ENCODE measurements at places on chromosomes 11 and 22.

GRCh38 chr11:65224930-65225278, 36.9 kb upstream of the POLA2 start:
- peak; percentile 76 for DNase-seq

DNA sequence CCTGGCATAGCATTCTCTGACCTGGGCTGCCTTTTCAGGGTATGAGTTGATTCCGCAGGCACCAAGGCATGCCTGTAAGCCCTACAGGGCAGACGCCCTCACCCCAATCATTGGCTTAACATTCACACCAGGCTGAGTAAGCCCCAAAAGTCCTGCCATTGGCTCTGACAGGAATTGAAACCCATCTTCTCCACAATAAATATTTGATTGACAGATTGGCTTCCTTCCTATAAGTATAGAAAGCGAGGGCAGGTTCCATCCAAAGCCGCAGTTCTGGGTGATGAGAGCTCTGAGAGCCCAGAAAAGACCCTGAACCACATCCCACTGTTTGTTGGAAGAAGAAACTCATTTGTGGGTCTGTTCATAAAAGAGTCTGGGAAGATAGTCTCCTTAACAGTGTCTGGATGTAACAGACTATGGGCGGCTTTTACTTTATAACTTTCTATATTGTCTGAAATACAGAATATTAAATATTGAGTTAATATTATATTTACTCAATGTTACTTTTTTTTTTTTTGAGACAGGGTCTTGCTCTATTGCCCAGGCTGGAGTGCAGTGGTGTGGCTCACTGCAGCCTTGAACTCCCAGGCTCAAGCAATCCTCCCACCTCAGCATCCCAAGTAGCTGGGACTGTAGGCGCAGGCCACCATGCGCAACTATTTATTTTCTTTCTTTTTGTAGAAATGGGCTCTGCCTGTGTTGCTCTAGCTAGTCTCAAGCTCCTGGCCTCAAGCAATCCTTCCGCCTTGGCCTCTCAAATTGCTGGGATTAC, 46.8 kb downstream of the FAM83F start:
- DNase-seq, result no peak

DNA sequence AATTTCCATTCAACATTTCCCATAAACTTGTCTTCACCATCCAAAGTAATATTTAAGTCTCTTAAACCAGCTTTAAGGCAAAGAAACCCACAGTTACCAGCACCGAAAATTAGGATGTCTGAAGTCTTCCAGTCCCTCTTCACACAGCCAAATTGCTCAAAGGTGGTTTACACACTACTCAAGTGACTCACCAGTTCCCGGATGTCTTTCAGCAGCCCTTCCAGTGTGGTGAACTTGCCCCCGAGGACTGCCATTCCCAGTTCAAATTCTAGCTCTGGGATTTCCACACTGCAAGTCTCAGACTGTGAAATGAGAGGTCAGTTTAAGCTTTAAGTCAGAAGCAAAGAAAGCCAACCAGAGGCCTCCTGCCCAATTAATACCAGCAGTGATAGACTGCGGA, 5.1 kb downstream of the ZPR1 start:
- DNase-seq, result no peak

DNA sequence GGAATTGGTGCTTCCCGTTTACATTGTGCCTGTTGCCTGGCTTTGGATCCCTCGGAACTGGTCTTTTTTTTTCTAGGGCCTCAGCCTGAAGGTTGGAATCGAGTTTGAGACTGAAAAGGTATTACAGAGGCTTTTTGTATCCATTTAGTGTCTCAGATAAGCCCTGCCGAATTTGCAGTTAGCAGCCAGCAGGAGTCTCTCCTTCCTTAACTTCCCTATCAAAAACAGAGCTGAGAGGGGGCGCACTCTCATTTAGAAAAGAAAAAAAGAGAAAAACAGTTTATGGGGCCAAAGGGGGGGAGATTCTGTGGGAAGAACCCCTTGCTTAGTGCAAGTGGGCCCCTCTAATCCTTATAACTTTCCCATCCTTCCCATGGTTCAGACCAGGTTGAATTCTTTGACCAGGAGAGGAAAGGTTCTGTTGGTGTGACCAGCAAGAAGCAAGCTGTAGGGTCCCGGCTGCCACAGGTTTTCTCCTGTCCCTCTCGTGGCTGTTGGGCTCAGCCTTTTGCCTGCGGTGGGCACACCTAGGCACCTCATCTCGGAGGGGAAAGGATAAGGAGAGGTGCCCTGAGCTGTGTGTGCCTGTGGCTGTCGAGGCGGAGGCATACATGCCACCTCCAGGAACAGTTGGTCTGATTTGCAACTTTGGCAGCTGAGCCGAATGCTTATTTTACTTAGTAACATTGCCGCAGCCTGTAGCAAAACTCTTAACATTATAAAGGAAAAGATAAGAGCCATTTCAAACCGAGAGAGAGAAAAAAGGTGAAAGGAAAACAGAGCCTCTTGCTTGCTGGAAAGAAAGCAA, 565.0 kb upstream of the CNTN5 start:
- no peak for DNase-seq

DNA sequence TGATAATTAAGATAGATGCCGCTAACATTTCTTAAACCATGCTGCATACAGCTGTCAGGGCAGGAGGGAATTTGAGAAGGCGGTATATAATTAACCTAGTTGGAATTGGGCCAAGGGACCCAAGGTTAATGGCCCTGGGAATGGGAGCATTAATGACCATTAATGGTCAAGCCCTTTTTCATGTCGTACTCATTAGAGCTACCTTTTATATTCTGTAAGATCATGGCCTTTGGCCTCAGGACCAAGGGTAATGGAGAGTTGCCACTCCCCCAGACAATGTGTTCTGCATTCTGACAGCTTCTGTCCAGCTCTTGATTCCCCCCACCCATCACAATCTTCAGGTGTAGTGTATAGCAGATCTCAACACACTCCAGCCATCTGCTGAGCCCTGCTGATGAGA, 111.6 kb downstream of the NTM start:
- DNase-seq, result no peak

- peak; percentile 62 for DNase-seq
These were observed 10.5 kb downstream of the AASDHPPT start for GRCh38 chr11:106087815-106088435.

DNA sequence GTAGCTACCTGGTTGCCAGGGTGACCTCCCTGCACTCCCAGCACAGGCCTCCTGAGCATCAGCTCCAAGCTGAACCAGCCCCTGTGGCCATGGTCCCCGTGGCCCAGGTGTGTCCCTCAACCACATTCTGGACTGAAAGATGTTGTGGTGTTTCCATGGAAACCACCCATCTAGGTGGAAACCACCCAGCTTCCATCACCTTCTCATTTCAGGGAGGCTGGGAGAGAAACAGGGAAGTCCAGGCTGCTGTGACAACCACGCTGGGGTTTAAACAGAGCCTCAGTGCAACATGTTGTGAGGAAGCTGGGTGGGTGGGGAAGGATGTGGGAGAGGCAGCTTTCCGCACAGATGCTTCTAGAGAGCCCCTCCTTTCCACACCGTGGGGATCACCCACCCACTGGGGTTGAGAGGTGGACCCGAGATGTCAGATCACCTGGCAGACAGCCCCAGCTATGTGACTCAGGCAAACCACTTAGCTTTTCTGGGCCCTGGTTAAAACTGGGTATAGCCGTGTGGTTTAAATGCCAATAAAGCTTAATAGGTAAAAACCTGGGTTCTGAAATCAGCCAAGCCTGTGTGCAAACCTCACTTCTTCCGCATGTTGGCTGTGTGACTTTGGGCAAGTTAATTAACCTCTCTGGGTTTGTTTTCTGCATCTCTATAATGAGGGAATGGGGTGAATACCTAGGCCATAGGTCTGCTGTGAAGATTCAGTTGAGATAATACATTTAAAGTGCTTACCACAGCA, 46.4 kb downstream of the CD82 start:
- peak; percentile 75 for DNase-seq

DNA sequence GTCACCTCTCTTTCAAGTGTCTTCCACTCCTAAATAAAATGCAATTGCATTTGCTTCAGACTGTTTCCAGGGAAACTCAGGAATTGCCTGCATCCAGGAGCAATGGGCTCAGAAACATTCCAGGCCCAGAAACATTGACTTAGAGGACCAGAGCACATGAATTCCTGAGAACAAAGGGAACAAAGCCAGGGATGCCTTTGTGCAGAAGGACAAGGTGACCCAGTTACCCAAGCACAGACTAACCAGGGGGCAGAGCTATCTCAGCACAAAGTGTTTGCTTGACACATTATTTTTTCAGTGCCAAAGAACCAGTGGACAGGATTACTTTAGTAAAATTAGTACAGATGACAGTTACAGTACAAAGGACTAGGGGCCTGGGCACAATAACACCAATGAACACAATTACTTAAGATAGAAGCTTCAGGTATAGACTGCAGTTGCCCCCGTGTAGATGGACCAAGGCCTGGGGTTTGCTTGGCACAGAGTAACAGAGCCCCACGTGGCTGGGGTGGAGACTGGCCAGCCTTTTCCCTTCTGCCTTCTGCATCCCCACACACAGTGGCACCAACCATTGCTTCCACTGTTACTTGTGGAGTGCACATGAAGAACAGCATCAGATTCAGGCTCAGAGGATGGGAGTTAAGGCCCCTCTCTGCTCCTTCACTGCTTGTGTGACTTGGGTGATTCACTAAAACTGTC, 500.8 kb downstream of the INSC start:
- no peak for DNase-seq

GRCh38 chr22:40976866-40977700, 25.9 kb downstream of the RBX1 start:
- no peak for DNase-seq

GRCh38 chr11:102683277-102683676, 22.3 kb downstream of the MMP27 start:
- DNase-seq, result no peak

- no peak for DNase-seq
These were observed 8.6 kb downstream of the PPP6R3 start for GRCh38 chr11:68469122-68469521.

- DNase-seq, result no peak
These were observed 392.3 kb upstream of the ARHGAP42 start for GRCh38 chr11:100294748-100295147.

DNA sequence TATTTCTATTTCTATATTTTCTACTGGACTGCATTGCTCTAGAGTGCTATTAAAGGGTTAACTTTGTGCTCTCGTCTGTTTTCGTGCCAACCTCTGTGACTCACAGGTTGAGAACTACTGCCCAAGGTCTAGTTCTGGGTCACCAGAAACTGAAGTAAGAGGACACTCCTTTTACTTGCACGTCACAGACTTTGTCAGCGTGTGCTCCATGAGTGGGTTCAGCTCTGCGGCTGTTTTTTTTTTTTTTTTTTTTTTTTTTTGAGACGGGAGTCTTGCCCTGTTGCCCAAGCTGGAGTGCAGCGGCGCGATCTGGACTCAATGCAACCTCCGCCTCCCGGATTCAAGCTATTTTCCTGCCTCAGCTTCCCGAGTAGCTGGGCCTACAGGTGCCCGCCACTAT, 49.8 kb downstream of the CLMP start:
- DNase-seq, result peak; percentile 28

- no peak for DNase-seq
These were observed 592.6 kb downstream of the ETS1 start for GRCh38 chr11:127994736-127995135.

- DNase-seq, result no peak
These were observed 100.3 kb downstream of the GUCY1A2 start for GRCh38 chr11:106917973-106918372.

GRCh38 chr11:131841028-131841427, 470.6 kb downstream of the NTM start:
- DNase-seq, result peak; percentile 29

DNA sequence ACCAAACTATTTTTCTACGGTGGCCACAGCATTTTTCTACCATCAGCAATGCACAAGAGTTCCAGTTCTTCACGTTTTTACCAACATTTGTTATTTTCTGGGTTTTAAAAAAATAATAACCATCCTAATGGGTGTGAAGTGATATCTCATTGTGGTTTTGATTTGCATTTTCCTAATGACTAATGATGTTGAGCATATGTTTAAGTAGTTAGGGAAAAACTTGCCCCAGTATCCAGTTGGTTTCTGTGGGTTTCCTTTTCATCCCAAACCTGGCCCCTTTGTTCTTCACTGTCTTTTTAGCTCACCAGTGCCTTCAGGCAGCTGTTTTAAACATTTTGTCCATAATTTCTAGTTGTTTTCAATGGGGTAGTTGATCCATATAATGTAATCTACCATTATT, 14.7 kb upstream of the PTS start:
- DNase-seq, result no peak

GRCh38 chr22:41979423-41980250, 10.4 kb downstream of the SEPTIN3 start:
- DNase-seq, result no peak

Data from suppressor macrophage (primary cell).